ENCODE measurements at places on chromosomes 7 and 10.

DNA sequence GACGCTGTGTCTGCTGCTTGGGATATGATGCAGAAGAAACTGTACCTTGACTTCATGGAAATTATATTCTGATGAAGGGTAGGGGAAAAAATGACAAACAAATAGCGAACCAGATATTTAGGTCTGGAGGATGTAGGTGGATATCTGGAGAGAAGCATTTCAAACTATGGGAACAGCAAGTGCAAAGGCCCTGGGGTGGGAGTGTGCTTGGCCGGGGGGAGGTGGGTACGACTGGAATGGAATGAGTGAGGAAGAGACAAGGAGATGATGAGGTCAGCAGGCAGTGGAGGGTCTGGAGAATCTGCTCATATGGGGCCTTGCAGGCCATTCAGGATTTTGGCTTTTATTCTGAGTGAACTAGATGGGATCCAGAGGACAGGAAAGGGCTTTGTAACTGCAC is 65.2 kb downstream of the TLL2 start:
- no peak for DNase-seq

DNA sequence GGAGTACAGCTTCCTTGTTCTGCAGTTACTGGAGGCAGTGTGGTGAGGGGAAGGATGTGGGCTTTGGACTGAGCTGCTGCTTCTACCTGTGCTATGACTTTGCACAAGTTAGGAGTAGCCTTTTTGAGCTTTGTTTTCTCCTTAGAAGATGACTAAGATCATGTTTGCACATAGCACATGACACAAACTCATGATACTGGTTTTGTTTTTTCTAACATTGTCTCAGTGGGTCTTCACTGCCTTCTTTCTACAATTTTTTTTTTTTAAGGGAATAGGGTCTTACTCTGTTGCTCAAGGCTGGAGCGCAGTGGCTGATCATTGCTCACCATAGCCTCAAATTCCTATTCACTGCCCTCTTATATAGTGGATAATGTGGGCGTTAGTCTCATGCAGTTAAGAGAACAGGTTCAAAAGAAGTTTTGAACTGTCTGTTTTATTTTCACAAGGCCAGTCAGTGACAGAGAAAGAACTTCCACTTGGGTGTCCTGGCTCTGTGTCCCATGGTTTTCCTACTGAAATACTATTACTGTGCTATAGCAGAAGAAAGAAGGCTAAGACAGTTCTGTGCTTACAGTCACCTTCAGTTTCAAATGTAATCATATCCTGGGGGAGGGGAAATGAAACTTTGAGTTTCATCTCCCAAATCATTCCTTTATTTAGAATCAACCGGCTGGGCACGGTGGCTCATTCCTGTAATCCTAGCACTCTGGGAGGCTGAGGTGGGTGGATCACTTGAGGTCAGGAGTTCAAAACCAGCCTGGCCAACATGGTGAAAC is 72.0 kb downstream of the KAT6B start:
- no peak for DNase-seq

DNA sequence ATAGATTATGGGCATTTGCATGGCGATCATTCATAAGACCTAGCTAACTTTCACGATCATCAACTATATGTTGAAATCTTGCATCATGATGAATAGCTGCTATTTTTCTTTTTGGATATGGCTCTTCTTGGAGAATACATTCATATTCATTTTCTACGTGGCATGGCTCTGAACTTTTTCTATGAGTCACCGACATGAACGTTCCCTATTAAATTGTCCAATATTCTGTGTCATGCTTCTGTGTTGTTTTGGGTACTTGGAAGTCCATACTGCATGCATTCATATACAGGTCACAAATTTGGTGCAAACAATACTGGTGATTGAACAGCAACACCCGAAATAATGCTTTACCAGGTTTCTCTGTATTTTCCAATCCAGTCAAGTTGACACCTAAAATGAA is 37.9 kb upstream of the ANKRD1 start:
- no peak for DNase-seq

DNA sequence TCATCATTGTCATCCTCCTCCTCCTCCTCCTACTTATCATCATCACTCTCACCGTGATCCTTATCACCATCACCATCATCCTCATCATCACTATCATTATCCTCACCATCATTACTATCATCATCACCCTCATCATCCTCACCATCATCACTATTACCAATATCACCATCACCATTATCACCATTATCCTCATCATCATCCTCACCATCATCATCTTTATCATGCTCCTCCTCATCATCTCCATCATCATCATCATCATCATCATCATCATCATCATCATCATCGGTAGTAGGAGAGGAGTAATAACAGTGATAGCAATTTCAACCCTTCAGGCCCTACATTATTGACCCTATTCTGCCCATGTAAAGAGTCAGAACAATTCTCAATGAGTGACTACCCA is 345.9 kb upstream of the ZNF32 start:
- DNase-seq: no peak

- DNase-seq: no peak
Measured at GRCh38 chr10:121572859-121573537, 25.2 kb downstream of the FGFR2 start.

- no peak for DNase-seq
Measured at GRCh38 chr10:116121640-116122525, 151.1 kb downstream of the GFRA1 start.

Data from stimulated activated CD8-positive, alpha-beta memory T cell treated with anti-CD3 and anti-CD28 coated beads, Interleukin-4, amount 100 ng/mL, for 1 hour (primary cell).